ENCODE measurements at places on chromosomes 1 and 21.

DNA sequence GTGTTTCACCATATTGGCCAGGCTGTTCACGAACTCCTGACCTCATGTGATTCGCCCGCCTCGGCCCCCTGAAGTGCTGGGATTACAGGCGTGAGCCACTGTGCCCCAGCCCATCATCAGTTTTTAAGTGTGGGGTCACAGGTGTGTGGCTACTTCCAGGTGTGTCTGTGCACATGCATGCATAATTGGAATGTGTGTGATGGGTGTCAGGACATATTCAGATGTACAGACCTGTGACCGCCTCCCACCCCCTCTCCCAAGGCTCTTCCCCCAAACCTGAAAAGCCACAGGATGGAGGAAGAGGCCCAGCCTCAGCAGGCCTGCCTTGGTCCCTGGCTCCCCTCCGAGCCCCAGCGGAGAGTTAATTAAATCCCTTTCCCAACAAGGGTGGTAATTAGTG, 37.3 kb upstream of the CSF3R start:
- no peak for DNase-seq

DNA sequence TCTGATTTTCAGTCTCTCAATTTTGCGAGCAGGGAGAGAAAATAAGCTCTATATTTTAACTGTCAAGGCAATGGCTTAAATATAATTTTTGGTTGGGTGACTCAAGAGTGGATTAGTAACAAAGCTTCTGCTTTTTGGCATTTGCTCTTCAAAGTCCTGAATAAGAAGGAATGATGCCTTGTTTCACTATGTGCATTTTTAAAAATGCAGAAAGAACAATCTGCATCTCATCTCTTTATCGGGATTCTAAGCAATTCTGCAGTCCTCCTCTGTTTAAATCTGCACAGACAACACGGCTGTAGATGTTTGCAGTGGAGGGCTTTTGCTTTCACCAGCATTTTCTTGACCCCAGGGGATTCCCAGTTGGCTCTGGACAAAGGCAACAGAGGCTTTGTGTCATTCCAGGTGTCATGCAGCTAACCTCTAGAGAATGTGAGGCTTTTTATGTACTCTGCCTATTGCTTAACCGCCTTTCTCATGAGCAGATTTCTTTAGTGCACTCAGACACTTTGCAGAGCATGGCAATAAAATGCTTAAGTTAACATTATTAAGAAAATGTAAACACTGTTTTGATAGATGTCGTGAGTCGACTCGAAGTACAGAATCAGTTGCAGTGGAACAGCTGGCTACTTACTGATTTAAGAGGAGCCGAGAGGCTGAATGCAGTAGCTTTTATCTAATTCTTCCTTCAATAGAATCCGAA, 783.2 kb upstream of the NEGR1 start:
- DNase-seq, result peak; percentile 26

DNA sequence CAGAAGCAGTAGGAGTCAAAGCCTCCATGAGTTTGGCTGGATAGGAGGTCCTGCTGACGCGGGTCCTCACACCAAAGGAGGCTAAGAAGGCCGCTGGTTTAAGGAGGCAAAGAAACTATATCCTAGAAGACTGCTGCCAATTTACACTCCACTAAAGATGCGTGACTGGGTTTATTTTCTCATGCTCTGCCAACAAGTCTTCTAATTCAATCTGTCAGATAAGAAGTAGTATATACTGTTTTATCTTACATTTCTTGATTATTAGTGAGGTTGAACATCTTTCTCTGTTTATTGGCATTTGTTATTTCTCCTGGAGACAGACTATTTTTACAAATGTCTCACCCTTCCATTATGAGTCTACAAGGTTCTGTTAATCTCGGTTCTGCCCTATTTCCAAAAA, 34.1 kb downstream of the ACBD6 start:
- no peak for DNase-seq

- no peak for DNase-seq
These were observed at the start of gene B3GALT5 for GRCh38 chr21:39612233-39613040. Gene B3GALT5, plus strand, starts transcription at chr21:39612940. Its CDS starts 47,620 bp downstream, at chr21:39660560.

- no peak for DNase-seq
These were observed 12.5 kb downstream of the PDXK start for GRCh38 chr21:43731476-43731875.

DNA sequence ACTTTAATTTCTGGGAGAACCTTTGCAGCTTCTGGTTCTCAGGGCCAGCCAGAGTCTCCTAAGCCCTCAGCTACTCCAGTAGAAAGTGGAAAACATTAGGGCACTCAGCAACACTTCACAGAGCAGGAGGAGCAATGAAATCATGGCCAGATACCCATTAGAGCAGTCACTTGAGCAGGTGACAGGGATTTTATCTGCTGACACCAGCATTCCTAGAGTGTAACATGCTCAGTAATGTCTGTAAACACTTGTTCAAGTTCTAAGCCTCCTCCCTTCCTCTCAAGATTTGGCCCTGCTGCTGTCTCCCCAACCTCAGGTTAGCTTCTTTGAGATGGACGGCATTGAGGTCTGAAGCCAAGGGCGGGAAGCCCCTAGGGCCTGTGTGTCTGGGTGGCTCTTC, 218.0 kb downstream of the GRIK3 start:
- DNase-seq, result no peak

DNA sequence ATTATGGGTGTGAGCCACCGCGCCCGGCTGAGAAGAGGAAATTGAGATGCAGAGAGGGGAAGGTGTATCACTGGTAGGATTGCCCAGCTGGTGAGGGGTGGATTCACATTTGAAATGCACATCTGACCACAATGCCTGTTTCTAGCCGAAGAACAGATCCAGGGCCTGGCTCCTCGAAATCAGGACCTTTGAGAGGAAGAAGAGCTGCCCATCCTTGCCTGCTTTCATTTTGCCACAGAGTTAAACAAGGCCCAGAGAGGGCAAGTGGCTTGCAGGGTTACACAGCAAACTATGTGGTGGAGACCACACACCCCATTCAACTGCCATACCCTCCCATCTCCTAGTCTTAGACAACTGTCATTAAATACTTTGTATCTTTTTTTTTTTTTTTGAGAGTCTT, 32.9 kb upstream of the TMEM61 start:
- DNase-seq, result no peak

- no peak for DNase-seq
These were observed 50.0 kb upstream of the COL18A1 start for GRCh38 chr21:45354970-45355369.

- DNase-seq, result no peak
These were observed 50.2 kb downstream of the MAB21L3 start for GRCh38 chr1:116161390-116161789.

- no peak for DNase-seq
These were observed 14.0 kb downstream of the WNT3A start for GRCh38 chr1:228020686-228021354.

DNA sequence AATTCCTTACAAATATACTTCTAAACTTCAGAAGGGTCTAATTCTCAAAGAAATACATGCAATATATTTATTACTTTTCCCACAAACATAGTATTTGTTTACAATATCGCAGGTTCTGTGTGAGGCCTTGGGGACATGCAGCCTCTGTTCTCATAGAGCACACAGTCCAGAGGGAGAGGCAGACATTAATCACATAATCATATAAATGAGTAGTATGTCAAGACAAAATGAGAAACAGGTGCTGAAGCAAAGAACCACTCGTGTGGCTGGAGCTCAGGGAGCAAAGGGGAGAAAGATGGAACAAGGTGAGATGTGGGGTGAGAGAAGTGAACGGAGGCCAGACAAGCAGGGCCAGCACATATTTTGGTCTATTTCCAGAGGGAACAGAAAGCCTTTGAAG, 26.4 kb upstream of the MAGI3 start:
- no peak for DNase-seq

GRCh38 chr1:247357781-247358211, 26.1 kb upstream of the ZNF496 start:
- no peak for DNase-seq

GRCh38 chr21:40373761-40374160, 473.2 kb downstream of the DSCAM start:
- DNase-seq, result no peak

DNA sequence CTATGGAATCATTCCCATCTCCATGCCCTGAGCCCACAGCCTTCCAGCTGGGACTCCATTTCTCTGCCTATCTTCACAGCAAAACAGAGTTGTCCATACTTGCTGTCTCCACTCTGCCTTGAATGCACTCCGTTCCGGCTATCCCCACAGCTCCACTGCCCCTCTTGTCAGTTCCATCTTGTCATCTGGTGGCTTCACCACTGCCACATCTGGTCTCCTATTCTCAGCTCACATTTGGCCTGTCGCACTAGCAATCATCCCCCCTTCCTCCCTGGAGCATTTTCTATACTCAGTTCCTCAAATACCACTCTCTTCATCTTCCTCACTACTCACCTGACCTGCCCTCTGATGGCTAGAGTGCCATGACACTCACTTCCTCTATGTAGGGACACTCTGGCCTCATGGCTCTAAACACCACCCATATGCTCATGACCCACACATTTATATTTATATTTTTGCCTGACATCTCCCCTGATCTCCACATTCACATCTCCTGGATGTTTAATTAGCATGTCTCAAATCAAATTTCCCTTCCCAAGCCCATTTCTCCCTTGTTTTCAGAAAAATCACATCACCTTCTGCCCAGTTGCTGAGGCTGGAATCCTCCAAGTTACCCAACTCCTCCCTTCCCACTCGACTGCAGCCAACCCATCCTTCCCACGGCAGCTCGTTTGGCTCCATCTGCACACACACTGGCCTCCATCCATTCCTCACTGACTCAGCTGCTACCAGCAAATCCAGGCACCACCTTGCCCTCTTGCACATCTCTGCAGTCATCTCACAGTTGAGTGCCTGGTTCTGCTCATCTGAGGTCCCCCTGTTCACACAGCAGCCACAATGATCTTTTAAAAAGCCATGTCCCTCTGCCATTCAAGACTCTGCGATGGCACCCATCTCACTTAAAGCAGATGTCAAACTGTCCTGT, 6.1 kb downstream of the ZNF692 start:
- no peak for DNase-seq

DNA sequence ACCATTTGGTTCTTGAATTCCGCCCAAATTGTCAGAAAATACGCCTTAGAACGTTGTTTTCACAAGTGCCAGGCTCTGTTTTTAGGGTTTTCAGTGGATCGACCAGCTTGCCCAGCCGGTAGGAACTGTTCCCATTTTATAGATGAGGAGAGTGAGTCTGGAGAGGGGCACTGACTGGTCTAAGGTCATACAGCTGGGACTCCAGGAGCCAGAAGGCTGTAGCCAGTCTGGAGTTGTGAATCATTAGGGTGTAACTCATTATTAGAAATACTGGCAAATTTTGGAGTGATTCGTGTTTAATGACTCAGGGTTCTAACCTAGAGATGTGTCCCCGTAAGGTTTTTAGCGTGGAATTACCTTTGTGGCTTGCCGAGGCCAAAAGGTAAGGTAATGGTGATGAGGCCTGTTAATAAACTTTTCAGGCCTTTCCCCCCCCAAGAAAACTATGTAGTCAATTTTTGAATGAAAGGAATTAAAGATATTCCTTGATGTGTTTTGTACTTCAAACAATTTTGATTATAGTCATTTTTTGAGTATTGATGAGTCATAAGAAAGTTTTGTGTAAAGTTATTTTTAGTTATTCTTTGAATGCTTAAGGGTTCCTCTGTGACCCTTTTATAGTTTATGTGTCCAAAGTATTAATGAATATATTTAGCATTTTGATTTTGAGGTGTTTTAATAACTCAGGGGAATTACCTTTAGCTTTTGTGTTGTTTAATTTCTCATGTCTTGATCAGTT, 2.1 kb downstream of the DYRK1A start:
- no peak for DNase-seq

DNA sequence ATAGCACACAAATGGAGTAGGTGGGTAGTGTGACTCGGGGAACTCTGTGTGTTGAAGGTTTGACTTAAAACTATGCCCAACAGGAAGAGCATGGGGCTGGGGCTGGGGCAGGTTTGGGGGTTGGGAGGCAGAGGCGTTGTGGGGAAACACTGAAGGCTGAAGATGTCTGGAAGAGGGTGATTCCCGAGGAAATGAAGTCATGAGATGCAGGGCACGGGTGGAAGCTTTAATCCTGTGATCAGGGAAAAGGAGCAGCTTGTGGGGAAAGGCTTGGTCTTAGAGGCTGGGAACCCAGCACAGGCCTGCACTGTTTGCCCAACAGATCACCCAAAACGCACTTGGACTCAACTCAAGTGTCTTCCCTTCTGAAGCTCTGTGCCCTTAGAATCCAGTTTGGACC, 26.6 kb upstream of the CTBS start:
- DNase-seq, result no peak

- no peak for DNase-seq
These were observed 16.5 kb downstream of the TRIT1 start for GRCh38 chr1:39866767-39867166.

- no peak for DNase-seq
These were observed 25.6 kb downstream of the OR10J5 start for GRCh38 chr1:159510229-159510541.

GRCh38 chr1:178768423-178768822, 43.4 kb downstream of the RALGPS2 start:
- no peak for DNase-seq

DNA sequence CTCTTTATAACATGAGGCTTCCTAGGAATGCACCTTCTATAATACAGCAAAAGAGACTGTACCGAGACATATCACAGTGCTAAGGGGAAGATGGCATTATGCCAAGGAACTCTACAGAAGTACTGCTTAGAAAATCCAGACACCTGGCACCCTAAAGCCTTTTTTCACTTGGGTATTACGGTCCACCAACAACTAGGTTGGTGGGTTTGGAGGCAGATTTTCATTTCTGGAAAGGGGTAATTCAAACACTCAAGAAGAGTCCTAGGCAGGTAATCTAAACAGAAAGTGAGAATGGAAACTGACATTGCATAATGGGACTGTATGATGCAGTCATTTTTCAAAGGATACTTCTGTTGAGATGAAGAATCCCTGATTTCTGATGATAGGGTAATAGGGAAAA, 19.6 kb downstream of the SCMH1 start:
- DNase-seq, result no peak

DNA sequence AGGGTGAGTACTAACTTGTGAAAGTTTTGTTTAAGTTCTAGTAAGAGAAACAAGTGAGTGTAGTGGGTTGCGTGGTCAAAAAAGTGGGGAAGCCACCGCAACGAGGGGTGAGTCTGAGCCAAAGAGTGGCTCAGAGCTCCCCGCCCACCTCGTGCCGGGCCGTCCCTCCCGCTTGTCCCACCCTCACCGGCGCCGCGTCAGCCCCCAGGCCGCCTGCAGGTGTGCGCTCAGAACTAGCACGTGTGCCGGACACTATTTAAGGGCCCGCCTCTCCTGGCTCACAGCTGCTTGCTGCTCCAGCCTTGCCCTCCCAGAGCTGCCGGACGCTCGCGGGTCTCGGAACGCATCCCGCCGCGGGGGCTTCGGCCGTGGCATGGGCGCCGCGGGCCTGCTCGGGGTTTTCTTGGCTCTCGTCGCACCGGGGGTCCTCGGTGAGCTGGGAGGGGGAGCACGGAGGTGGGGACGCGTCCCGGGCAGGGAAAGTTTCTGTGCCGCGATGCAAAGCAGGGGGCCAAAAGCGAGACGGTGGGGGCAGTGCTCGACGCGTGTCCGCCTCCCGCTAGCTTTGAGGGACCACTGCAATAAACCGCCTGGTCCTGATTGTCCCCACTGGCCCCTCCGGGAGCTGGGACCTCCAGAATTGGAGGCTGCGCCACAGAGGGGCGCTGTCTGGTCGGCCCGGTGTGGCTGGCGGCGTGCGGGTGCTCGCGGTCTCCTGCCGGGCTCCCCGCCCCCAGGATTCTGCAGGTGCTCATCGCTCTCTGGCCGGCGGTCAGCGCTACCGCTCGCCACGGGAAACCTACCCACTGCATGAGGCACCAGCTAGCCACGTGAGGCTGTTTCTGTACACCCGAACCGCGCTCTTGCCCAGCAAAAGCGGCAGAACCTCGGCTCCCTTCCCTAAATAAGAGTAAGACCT, at the start of gene CR2:
TSS of gene CR2 (plus strand) at position 283 of the 919 bp plus-strand sequence. CDS start at position 374, 91 bp downstream.
- DNase-seq, result peak; percentile 28
